ENCODE measurements at places on chromosomes 6 and 20.
A peak's percentile ranks its signal among the peaks of the same experiment; 100 is the strongest.

DNA sequence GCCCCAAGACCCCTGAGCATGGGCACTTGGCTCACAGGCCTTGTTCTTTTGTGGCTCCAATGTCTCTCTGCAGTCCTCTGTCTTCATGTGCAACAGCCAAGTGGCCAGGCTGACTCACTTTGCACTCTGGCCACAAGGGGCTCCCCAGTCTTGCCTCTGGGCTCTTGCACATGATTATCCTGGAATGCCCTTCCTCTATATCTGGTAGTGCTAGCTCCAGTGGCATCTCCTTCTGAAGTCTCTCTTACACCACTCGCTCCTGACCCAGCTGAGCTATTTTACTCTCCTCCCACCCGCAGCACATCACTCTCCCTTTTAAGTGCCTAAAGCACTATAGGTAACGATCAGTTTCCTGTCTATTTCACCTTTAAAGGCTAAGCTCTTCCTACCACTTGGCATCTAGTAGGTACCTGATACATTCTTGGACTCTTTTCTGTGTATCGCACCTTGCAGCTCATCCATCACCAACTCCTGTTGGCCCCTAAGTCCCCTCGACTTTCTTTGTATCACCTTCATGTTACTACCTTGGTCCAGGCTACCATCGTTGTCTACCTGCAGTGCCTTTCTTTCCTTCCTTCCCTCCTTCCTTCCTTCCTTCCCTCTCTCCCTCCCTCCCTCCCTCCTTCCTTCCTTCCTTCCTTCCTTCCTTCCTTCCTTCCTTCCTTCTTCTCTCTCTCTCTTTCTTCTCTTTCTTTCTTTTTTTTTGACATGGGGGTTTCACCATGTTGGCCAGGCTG lies 211.9 kb upstream of the RNF24 start:
- no peak for DNase-seq

GRCh38 chr20:48333707-48334106 lies 494.1 kb downstream of the PREX1 start:
- no peak for DNase-seq

GRCh38 chr6:168640768-168641167 lies 199.8 kb downstream of the SMOC2 start:
- peak; percentile 70 for DNase-seq

GRCh38 chr6:123105561-123105960 lies 109.5 kb downstream of the CLVS2 start:
- DNase-seq, result no peak

- no peak for DNase-seq
Observed at GRCh38 chr6:12314751-12315150, 24.6 kb downstream of the EDN1 start.

GRCh38 chr6:73030257-73030656 lies 195.0 kb downstream of the KHDC1L start:
- DNase-seq, result no peak

DNA sequence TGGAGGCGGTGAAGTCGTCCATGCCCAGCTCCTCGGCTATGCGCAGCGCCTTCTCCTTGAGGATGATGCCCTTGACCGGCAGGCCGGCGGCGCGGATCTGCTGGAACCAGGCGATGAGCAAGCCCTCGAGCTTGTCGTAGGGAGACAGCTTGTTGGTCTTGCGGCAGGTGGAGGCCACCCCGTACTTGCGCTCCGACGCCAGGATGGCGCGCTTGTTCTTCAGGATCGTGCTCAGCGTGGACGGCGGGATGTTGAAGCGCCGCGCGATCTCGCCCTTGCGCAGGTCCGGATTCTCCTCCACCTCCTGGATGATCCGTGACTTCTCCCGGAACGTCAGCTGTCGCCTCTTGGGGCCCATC lies 435 bp downstream of the CENPB start:
- DNase-seq, result peak; percentile 61

- DNase-seq, result peak; percentile 62
Observed at GRCh38 chr20:63553933-63554290, at the start of gene FNDC11. FNDC11 (plus strand) TSS chr20:63554159; CDS start chr20:63555664, 1,505 bp downstream.

DNA sequence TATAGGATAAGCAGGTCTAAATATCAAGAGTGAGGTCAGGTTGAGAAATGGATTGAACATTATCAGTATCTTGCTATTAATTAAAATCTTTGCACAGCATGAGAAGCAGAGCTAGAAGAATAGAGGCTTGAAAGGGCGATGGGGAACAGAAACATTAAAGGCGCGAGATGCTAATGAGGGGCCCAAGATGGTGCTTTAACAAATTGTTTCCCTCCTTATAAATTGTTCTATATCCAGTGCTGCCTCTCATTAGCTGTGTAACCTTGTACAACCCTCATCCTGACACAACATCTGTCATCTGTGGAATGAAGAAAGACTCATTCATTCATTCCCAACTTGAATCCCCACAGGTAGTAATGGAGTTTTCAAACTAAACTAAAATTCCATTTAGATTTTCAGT lies 57.8 kb downstream of the FUT9 start:
- DNase-seq, result no peak

- no peak for DNase-seq
Observed at GRCh38 chr6:142339113-142339512, 37.3 kb downstream of the ADGRG6 start.

DNA sequence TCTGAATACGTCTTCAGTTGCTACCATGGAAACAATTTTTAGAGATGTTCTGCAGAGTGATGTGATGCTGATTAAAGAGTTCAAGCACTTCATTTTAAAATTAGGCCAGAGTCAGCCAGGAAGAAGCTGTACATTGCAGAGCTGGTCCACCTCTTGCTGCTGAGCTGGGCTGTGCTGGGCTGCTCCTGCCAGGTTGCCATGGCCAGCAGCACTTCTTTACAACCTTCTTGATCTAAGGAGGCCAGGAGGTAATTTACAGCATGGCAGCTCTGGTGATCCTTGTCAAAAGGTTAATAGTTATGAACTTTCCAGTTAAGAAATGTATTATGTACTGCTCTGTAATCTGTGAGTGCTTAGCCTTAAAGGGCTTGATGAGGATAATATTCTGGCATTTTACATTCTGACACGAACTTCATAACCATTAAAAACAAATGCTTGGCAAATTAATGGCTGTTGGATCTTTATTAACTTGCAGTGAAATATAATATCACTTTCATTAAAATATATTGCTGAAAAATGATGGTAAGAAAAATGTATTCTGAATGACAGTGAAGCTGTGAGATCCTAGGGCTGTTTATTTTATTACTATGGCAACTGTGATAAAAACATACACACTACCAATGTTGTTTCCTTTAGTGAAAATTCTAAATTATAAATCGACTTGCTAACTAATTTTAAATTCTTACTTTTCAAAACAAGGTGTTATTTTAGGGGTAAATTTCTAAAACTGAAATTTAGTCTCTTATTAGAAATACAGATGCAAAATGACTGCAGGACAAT lies 259.7 kb downstream of the RFPL4B start:
- peak; percentile 79 for DNase-seq

- DNase-seq, result no peak
Observed at GRCh38 chr20:19456595-19457395, 244.4 kb downstream of the SLC24A3 start.

- no peak for DNase-seq
Observed at GRCh38 chr20:24656391-24656790, 187.0 kb downstream of the SYNDIG1 start.

GRCh38 chr20:60063048-60063451 lies 104.8 kb downstream of the CDH26 start:
- peak; percentile 87 for DNase-seq

DNA sequence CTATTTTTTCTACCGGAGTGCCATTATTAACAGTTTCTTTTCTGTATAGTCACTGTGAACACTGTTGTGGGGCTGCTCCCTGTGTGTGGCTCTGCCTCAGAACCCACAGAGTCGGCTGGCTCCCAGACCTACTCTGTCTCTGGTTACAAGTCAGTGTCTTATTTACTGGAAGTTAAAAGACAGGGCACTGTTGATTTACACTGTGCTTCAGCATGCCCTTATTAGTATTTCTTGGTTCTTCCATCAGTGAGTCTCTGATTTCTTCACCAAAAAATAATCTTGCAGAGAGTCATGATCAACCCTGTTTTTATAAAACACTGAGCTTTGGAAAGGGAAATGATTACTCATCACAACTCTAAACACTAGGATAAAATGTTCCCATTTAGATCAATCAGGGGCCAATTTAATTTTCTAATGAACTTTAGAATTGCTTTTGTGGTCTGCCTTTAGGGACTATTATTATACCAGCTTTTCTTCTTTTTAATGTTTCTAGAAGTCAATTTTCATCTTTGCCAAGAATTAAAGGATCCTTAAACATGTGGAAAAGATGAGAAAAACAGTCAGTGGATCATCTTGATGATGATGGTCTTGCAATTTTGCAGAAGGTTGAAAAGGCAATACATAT lies 92.6 kb downstream of the UTRN start:
- DNase-seq, result no peak
